ENCODE measurements at places on chromosomes 3 and 15.

- DNase-seq: no peak
Measured at GRCh38 chr15:65920825-65921309, 51.6 kb downstream of the RAB11A start.

DNA sequence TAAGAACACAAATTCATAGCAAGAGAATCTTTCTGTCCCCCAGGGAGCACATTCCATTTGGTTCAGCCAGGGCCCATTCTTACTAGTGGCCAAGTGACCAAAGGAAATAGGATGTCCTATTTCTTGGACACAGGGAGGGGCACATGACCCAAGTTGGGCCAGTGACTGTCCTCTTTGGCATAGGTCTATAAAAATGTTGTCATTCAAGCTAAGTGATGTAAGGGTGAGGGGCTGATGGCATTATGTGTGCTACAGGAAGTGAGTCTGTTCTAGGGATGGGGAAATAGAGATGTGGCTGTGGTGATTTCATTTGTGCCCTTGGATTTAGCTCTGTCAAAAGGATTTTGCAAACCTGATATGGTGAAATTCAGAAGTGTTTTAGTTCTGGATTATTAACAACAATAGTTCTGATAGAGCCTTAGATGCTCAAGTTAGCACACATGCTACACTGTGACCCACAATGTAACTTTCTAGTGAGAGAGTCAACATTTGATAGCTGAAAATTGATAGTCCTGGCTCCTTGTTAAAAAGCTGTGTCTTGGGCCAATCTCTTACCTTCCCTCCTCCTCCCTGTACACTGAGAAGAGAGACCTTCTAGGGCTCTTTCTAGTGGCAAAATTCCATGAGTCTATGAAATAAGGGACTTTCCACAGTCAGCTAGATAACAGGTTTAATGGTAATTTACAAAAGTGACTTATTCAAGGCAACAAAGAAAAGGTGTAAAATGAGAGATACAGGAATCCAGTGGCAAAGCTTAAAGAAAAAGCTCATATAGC lies 117.2 kb downstream of the THRB start:
- DNase-seq: no peak

GRCh38 chr15:40421246-40422157 lies 15.9 kb downstream of the IVD start:
- peak; percentile 86 for DNase-seq

GRCh38 chr15:90987561-90988141 lies 6.7 kb downstream of the PRC1 start:
- DNase-seq: no peak

GRCh38 chr3:49500732-49501609 lies 30.9 kb downstream of the DAG1 start:
- DNase-seq: no peak

DNA sequence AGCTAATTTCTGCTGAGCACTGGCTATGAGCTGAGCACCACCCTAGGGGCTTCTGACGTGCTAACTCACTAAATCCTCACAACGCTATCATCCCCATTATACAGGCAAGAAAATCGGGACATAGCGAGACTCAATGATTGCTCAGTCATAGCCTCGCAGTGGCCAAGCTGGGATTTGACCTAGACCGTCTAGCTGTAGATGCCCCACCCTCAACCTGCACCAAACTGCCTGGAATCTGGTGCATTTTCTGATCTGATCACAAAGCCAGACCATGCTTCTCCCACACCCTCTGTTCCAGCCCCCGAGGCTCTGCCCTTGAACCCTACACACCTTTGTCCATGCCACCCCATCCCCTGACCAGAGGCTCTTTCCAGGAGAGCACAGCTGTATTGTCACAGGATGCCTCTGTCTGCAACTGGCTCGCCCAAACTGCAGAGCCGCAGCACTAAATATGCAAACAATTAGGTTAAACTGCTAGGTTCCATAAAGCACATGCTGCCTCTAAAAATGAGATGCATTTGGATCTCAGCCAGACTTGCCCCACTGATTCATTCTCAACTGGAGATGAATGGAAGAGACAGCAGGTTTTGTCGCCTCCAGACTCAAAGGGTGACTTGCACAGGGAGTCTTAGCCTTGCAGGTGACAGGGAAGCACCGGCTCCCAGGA lies 95.2 kb downstream of the NUP210 start:
- no peak for DNase-seq

DNA sequence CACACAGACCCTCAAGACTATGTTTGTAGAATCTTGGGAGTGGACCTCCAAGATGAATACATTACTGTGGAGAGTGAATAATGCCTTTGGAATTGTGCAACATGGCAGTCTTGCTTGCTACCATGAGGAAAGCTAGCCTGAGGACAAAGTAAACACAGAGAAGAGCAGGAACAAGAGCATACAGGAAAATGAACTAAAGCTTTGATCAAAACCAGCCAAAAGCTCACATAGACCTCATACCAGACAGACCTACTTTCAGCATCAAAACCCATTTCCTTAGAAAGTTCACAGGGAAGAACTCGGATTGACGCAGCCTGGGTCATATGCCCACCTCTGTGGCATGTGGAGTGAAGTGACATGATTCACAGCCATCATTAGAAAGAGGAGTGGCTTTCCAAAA lies 3.3 kb upstream of the RAB8B start:
- no peak for DNase-seq

GRCh38 chr3:122081543-122082247 lies 26.5 kb downstream of the CD86 start:
- DNase-seq: no peak

GRCh38 chr3:141212101-141212500 lies 19.5 kb upstream of the PXYLP1 start:
- DNase-seq: no peak

DNA sequence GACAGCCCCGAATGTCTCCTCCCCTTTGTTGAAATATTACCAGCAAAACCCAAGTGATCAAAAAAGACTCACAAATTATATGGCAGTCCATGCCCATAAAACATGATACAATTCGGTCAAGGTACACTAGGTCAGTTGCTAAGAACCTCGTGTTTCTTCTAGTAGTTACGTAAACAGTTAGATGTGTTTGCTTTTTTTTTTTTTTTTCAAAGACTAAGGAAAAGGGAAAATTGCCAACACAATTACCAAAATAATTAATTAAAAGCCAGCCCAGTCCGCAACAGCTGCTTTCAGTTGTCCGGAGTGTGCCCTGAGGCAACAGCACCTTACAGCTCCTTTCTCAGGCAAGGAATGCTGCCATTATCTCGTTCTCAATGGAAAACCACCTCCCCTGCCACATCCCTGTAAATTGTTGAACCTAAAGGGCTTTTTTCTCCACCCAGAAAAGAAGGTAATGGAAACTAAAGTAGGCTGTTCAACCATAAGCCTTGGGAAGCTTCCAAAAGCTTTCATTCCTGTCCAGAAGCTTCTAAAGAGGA lies 129.2 kb upstream of the TSC22D2 start:
- no peak for DNase-seq

DNA sequence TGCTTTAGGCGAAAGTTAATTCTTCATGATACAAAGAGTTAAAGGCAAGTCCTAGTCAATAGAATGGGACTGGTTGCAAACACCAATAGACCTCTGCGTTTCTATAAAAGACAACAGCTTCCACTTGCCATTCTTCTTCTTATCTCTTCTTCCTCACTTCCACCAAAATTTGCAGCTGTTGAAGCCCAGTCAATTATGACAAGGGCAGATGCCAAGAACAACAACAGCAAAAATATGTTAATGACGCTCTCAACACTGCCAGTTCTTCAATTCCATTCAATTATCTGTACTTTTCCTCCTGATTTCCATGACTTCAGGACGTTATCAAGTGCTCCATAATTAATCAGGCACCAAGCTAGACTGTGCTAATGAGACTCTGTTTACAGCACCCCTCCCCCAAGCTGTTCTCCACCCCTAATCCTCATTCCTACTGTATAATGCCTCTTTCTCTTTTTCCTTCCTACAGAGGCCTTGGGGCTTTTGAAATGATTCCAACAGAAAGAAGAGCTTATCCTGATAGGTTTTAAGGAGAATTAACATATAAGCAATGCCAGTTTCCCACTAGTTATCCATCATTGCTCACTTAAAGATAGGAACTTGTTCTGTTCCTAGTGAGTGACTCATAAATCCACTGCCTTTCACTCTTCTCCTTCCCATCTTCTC lies 1160.5 kb downstream of the IGSF11 start:
- no peak for DNase-seq

GRCh38 chr3:45647148-45647619 lies 42.0 kb upstream of the SACM1L start:
- no peak for DNase-seq

- DNase-seq: no peak
Measured at GRCh38 chr3:139301183-139301582, 42.6 kb upstream of the MRPS22 start.

DNA sequence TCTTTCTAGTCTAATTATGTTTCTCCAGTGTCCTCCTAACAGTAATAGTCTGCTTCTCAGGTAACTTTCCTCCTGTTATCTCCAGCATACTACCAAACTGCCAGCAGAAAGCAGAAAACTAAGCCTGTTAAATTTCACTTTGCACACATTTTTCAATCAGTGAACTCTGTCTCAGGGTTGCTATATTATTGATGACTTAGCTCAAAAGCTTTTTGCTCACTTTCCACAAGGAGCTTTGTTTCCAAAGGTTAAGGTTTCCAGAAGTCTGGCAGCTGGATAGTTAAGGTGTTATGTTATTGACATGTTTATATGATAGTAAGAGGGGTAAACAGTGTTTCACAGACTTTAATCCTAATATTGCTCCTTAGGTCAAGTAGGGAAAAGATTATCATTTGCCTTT lies 5.1 kb downstream of the TRPM7 start:
- DNase-seq: no peak

DNA sequence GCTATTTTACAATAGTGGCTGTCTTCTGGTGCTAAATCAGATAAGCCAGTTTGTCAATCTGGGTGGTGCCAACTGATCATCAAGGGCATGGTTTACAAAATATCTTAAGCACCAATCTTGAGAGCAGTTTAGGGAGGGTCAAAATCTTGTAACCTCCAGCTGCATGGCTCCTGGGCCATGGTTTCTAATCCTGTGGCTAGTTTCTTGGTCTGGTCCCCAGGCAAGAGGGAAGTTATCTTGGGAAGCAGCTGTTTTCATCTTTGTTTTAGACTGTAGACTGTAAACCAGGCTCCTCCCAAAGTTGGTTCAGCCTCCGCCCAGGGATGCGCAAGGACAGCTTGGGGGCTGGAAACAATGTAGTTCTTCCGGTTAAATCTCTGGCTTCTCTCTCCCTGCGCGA lies 166.8 kb downstream of the IL1RAP start:
- DNase-seq: no peak

- DNase-seq: no peak
Measured at GRCh38 chr3:59432665-59433064, 382.8 kb upstream of the CFAP20DC start.

DNA sequence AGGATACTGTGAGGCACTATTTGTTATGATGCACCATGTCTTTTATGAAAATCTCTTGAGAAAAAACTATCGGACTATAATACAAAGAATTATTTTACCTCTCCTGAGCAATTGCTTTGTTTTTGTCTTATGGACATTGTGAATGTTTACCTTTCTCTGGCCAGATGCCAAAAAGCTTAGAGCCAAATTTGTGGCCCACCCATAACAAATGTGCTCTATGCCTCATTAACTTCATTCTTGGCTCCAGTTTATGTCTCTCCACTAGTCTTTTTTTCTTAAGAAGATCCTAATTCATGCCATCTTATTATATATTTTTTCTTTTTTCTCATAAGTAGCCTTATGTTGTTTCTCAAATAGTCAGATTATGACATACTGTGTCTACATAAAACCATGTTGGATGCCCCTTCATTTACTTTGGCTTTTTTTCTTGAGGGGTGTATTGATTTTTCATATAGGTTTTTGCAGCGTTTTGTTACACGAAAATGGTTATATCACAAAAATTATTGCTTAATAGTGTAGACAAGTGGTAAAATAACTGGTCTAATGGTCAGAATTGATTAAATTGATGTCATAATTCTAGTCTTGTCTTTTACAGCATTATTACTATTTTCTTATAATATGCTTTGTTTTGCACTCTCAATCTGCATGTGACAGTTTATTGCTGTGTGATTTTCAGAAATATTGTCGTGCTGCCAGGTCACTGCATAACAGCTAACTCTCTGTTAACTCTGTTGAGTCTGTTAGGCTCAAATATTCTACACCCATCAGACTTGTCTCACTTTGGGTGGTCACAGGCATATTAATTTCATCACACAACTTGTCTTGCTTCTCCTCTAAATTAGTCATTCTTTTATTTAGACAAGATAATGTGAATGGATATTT lies 18.2 kb downstream of the SENP8 start:
- no peak for DNase-seq

- DNase-seq: no peak
Measured at GRCh38 chr15:67142767-67143100, 77.3 kb downstream of the SMAD3 start.

DNA sequence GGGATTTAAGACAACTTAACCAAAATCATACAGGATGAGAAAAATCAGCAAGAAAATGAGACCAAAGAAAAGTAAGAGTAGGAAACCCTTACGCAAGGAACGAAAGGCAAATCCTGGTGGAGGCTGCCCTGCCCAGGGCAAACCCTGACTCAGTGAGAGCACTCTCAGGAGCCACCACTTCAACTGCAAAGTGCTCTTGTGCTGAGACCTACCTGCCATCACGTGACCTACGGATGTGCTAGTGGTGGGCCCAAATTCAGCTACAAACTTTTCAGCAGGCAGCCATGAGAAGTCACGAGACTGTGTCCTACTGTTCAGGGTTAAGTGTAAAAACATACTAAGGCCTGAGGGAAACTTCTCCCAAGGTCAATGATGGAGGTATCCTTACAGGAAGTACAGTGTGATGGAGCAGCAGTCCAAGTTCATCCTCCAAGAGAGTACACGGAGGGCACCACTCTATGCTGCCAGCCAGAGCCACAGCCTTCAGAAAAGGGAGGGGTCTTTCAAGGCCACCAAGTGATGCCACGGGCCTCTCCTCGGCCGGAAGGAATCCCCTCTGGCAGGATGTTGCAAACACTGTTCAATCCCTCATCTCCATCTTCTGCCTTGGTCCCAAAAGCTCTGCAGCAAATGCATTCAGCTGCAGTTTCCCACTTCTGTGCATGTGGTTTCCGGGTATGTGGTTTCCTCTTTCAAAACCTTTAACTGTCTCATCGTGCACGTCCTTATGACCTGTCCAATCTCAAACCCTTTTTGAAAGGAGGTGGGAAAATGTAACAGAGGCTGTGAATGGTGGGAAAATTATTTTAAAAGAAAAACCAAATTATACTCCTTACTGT lies 9.5 kb downstream of the CHSY1 start:
- DNase-seq: no peak

- DNase-seq: no peak
Measured at GRCh38 chr15:40466426-40467260, 4.1 kb upstream of the CHST14 start.

DNA sequence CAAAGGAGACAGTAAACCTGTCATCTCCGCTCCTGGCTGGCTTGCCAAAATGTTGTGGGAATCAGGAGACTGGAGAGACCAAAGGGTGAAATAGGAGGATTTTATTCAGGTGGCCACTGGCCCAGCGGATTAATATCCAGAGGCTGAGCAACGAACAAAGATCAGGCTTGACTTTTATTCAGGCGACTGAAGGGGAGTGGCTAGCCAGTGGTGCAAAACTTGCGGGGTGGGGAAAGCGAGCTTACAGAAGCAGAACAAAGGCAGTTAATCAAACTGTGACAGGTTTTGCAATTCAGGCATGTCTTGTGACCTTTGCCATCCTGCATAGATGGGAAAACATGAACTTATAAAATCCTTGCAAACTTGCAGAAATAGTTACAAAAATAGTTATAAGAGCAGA lies 19.8 kb upstream of the ACAD9 start:
- DNase-seq: no peak

GRCh38 chr3:189053322-189053721 lies 118.4 kb upstream of the TPRG1 start:
- no peak for DNase-seq

All from stimulated activated CD4-positive, alpha-beta T cell treated with anti-CD3 and anti-CD28 coated beads, Interleukin-4, amount 100 ng/mL, for 1 hour (primary cell).